Endodermal cell (in vitro differentiated cells): ENCODE measurements at places on chromosomes 4 and X.

DNA sequence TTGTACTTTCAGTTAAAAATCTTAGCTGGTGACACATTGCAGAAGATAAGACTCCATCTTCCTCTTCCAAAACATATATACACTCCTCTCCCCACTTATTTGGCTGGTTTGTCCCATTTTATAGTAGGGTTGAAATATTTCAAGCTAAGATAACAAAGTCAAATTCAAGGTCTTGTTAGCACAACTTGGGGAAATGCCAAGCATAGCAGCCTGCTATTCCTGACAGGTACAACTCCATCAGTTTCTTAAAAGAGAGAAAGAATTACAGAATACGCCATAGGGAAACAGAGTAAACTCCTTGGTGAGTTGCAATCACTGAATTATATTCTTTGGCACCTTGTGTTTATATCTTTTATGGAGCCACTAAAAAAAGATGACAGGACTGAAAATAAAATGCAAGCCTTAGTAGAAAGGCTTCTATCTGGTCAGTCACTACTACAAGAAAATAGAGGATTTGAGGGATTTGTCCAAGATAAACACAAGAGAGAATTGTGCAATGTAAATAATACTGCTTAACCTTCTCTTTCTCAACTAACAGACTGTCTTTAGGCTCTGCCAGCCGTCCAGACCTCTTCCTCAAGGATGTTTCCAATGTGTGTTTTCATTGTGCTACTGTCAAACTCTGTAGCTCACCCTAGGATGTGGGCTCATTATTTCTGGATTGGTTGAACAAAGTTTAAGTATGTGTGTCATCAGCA lies 170.3 kb downstream of the VEGFC start:
- no peaks in the 10 kb centered on the region for H3K36me3 ChIP-seq
- no peak for DNase-seq
- no peak overlapping the region for H3K27ac ChIP-seq
- no peaks in the 10 kb centered on the region for H3K4me1 ChIP-seq
- H3K4me3 ChIP-seq = no peak overlapping the region

DNA sequence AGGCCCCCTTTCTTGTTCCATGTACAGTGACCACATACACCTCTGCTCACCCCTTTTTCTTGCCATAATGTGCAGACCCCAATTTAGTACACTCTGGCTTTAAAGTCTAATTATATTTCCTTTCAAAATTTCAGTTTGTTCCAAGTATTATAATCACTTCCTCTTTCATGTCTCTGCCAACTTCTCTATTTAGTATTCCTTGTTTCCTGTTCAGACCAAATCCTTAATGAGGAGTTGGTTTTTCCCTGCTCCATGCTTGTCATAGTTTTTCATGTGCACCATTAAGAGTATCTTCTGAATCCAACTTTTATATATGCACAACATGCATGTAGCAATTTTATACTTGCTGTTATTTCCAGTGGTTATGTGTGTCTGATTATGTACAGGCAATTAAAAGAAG lies 32.3 kb downstream of the USP53 start:
- H3K27me3 ChIP-seq = no peaks in the 10 kb centered on the region
- H3K36me3 ChIP-seq = peaks cover 63% of the 10 kb centered on the region
- H3K4me1 ChIP-seq = no peaks in the 10 kb centered on the region
- DNase-seq = no peak

DNA sequence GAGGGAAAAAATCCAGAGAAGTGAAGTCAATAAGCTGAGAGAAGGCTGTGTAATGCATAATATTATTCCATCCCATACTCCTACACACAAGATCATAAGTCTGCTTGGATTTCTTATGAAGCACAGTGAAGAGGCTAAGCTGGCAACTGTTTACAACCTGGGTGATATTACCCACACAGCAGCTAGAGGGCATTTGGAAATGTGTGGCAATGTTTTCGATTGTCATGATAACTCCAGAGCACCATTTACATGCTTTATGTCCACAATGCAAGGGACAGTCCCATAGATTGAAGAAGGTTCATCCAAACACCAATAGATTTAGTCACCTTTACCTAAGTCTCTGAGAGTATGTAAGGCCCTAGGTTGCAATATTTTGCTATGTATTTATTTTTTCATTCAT lies 412.2 kb downstream of the PPP3CA start:
- H3K36me3 ChIP-seq = no peaks in the 10 kb centered on the region
- H3K27ac ChIP-seq = no peak overlapping the region
- H3K4me3 ChIP-seq = no peak overlapping the region
- H3K4me1 ChIP-seq = no peaks in the 10 kb centered on the region
- H3K27me3 ChIP-seq = no peaks in the 10 kb centered on the region

GRCh38 chr4:181569553-181569952 lies 673.6 kb upstream of the TENM3 start:
- H3K36me3 ChIP-seq = no peaks in the 10 kb centered on the region
- no peak overlapping the region for H3K4me3 ChIP-seq
- H3K27ac ChIP-seq = no peak overlapping the region
- no peaks in the 10 kb centered on the region for H3K4me1 ChIP-seq
- no peaks in the 10 kb centered on the region for H3K27me3 ChIP-seq

DNA sequence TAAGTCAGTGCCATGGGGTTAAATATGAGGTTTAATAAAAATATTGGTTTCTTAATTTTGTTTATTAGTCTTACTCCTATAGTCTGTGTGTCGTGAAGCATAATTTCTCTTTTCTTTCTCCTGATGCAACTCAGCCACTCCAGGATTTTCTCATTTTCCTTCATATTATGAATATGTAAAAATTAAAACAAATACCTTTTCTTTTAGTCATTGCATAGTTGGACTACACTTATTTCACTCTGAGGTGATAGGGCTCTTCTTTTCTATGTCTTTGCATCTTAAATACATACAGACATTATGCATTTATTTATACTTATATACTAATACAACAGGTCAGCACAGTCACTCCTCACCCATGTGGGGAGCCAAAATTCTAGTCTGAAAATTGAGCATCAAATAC lies 19.1 kb downstream of the GALNT7 start:
- no peaks in the 10 kb centered on the region for H3K27me3 ChIP-seq
- no peak overlapping the region for H3K4me3 ChIP-seq
- no peaks in the 10 kb centered on the region for H3K4me1 ChIP-seq

DNA sequence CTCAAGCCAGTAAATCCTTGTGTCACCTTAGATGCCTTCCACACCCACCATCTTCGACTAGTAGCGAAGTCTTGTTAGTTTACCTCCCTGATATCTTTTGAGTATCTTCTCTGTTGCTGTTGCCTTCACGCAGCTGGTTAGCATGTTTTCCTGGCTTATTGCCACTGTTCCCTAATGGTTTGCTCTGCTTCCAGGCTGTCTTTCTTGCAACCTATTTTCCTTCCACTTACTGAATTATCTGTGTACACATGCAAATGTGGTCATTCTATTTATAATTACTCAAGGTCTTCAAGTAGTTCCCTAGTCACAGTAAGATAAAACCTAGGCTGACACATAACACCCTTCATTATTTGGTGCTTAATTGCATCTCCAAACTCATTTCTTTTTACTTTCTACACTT lies 89.5 kb downstream of the UGT8 start:
- H3K36me3 ChIP-seq = no peaks in the 10 kb centered on the region
- H3K4me1 ChIP-seq = no peaks in the 10 kb centered on the region
- H3K27ac ChIP-seq = no peak overlapping the region
- DNase-seq = no peak

DNA sequence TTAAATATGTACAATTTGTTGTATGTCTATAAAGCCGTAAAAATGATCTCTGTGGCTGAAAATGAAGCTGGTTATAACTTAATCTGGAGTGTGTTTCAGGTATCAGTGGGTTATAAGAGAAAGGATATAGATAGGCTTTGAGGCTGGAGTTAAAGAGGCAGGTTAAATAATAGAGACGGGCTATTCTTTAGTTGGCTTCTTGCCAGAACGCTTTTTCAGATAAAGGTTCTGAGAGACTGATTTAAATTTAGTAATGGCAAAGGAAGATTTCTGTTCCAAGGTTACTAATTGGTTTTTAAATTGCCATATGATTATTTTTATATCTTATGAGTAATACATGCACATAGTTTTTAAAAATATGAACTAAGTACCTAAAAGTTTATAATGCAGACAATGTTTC lies 117.4 kb downstream of the AWAT2 start:
- H3K27ac ChIP-seq = no peak overlapping the region
- no peak overlapping the region for H3K4me3 ChIP-seq
- H3K27me3 ChIP-seq = no peaks in the 10 kb centered on the region
- DNase-seq = no peak
- peaks cover 4% of the 10 kb centered on the region for H3K36me3 ChIP-seq
- H3K4me1 ChIP-seq = no peaks in the 10 kb centered on the region

DNA sequence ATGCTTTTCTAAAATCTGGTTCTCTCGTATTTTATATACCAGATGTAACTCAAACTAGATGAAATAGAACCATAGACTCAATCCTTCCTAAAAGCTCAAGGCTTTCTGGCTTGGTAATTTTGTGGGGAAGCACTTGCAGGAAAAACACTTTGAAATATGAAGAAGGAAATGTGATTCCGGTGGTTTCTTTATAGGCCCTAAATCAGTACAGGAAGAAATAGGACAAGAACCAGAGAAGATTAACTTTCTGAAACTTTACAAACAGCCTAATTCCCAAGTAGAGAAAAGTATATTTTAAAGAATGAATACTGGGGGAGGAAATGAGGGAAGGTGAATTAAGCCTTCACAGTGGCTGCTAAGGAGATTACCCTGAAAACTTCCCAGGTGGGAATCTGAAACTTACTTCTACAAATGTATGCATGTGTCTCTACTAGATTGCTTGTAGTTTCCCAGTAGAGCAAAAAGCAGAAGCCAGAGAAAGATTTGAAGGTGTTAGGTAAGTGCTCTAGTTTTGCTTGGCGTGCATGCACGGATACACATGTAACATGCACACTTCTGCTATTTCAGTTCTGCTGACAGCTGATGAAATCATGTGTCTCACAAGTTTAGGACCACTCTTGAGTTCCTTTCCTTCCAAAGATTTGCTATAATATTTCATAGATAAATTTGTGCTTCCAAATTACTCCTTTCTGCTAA lies 92.1 kb downstream of the AFF1 start:
- no peak for DNase-seq
- peaks cover 52% of the 10 kb centered on the region for H3K4me1 ChIP-seq

DNA sequence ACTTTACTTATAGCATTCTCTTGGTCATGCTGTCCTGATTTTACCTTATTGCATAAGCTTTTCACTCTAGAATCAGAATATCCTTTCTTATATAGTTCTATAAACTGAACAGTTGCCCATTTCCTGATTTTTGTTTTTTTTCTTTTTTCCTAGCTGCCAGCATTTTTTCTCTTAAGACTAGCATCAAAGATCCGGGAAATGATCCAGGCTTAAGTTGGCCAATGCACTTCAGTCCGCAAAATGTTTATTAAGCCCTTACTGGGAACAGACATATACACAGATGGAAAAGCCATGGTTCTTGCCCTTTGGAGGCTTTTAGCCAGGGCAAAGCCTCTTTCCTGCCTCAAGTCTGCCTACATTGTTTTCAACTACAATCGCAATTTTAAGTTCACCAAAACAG lies 10.1 kb upstream of the BMP2K start:
- no peak for DNase-seq
- no peaks in the 10 kb centered on the region for H3K27me3 ChIP-seq
- no peak overlapping the region for H3K27ac ChIP-seq
- H3K4me3 ChIP-seq = no peak overlapping the region
- no peaks in the 10 kb centered on the region for H3K4me1 ChIP-seq

DNA sequence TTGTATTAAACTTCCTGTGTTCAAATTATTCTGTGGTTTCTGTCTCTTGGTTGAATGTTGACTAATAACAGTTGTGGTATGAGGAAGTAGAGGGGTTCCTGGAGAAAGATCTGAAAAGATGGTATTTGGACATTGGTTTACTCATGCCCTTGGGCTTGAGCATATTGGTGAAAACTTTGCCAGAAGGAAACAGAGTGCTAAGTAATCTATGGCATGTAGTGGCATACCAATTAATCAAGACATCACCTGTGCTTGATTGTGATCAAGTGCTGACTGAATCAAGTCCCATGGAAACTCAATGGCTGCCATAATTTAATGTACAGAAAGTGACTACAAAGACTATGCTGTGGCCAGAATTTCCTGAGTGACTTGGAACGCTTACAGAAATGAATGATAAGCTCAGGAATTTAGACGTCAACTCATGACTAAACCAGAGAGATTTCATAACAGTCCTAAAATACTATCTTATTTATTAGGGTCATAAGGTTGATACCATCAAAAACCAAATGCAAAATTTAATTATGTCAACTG lies 2062.9 kb downstream of the ARAP2 start:
- no peak overlapping the region for H3K27ac ChIP-seq
- DNase-seq = no peak
- H3K27me3 ChIP-seq = no peaks in the 10 kb centered on the region
- no peaks in the 10 kb centered on the region for H3K4me1 ChIP-seq
- no peak overlapping the region for H3K4me3 ChIP-seq
- no peaks in the 10 kb centered on the region for H3K36me3 ChIP-seq

DNA sequence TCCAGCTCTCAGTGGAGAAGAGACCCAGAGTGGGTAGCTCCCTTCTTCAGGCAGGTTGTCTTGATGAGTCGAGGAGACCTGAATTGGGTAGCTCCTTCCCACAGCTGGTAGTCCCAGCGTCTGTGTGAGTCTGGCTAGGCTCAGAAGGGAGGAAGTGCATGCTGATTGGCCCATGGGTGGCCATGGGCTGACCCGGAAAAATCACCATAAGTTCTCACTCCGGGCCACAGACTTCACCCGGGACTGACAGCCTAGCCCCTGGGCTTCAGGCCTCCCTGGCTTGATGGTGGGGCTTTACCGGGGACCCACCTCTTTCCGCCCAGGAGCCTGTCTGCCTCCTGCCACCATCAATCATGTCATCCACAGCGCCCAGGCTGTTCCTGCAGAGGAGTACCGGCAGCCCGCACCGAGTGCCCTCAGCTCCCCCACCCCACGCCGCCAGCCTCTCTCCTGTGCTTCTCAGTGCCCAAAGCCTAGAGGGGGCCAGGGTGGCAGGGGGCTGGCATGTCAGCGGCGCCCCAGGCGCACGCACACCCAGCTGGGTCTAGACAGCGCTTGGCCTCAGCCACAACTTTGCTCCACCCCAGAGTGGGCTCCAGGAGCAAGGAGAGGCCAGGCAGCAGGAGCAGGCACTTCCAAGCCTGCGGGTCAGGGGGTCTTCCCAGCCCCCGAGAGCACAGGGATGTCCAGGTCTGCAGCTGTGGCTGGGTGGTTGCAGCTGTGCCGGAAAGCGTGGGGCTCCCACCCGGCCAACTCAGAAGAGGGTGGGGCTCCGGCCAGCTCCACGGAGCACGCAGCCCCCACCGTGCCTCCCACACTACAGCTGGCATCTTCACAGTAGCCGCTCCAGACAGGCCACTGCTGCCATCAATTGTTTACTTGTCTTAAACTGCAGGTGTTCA lies 16.1 kb upstream of the SAT1 start:
- DNase-seq = no peak
- H3K4me1 ChIP-seq = no peaks in the 10 kb centered on the region
- no peak overlapping the region for H3K4me3 ChIP-seq
- H3K27me3 ChIP-seq = no peaks in the 10 kb centered on the region
- no peak overlapping the region for H3K27ac ChIP-seq

DNA sequence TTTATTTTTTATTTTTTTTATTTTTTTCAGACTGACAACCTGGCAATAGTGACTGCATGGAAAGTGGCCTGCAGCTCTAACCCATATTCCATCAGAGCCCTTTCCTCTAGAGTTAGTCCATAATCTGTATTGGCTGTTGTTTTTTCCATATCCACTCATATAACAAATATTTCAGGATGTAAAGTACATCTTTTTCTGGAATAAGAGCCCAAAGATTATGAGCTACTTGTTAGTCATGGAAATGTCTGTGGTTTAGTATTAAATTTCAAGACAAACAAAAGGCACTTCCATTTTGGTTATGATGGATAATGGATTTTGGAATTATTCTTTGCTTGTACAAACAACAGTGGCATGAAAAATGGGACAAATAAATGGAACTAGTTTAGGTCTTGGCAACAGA lies 296.0 kb upstream of the HS3ST1 start:
- H3K27ac ChIP-seq = no peak overlapping the region
- no peaks in the 10 kb centered on the region for H3K4me1 ChIP-seq
- H3K4me3 ChIP-seq = no peak overlapping the region
- no peak for DNase-seq
